ENCODE measurements at places on chromosomes 1 and 21.

DNA sequence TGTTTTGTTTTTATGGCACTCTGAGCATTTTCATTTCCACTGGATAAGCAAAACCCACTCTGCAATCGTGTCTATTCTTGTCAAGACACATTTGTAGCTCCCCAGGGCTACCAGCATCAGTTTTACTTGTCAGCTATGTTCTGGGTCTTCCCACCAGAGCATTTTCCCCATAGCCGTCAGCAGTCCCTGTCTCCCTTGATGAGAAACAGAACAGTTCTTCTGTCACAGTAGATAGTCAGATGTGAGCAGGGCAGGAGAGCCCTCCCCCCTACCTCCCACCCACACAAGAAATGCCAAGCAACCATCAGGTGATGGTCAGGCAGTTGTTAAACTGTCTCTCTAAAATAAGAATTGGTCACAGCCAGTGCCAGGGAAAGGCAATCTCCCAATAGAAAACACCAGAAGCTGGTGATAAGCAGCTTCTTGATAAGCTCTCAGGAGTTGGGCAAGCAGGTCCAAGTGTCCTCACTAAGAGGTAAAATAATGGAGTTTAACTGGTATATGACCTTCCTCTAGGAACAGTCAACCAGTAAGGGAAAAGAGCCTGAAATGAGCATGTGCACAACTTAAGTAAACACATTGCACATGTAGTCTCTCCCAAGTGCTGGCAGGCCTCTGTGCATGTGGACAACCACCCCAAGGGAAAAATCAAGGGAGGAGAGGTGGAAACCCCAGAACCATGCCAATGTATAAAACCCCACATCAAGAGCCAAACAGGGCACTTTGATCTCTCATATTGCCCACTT is 208.2 kb downstream of the S1PR1 start:
- DNase-seq: no peak

GRCh38 chr21:39104911-39105310 is 78.3 kb downstream of the PSMG1 start:
- no peak for DNase-seq

GRCh38 chr1:30600258-30600657 is 123.1 kb downstream of the MATN1 start:
- no peak for DNase-seq

- no peak for DNase-seq
These were observed 104.0 kb downstream of the SLC30A10 start for GRCh38 chr1:219824338-219824737.

DNA sequence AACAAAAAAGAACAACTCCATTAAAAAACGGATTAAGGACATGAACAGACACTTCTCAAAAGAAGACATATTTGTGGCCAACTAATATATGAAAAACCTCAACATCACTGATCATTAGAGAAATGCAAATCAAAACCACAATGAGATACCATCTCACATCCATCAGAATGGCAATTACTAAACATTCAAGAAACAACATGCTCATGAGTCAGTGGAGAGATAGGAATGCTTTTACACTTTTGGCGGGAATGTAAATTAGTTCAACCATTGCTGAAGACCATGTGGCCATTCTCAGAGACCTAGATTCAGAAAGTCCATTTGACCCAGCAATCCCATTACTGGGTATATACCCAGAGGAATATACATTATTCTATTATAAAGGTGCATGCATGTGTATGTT is 1442.6 kb upstream of the B3GALT2 start:
- no peak for DNase-seq

DNA sequence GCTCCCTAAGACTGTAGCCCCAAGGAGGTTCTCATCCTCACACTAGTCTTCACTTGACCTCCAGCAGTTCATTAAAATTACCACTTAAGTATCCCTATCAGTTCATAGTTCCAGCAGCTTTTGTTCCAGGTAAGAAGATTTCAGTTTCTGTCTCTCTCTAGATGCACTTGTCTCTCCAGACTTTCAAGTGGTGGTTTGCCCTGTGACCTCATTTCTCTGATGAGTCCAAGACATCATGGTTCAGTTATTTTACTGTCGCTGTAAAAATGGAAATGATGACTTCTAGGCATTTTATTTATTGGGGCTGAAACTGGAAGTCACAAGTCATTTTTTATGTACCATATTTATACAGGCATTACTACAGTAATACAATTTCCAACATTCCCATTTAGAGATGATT is 17.9 kb upstream of the RGS18 start:
- no peak for DNase-seq

All from amygdala (tissue), 56 donors.